GM04504 (cell line): ENCODE measurements at places on chromosomes 6 and 20.

- no peak for DNase-seq
These were observed 203.3 kb upstream of the CST7 start for GRCh38 chr20:24745617-24746350.

GRCh38 chr6:4372866-4373265, 237.5 kb upstream of the ECI2 start:
- no peak for DNase-seq

- no peak for DNase-seq
These were observed 97.5 kb downstream of the ZMYND8 start for GRCh38 chr20:47258745-47259695.

DNA sequence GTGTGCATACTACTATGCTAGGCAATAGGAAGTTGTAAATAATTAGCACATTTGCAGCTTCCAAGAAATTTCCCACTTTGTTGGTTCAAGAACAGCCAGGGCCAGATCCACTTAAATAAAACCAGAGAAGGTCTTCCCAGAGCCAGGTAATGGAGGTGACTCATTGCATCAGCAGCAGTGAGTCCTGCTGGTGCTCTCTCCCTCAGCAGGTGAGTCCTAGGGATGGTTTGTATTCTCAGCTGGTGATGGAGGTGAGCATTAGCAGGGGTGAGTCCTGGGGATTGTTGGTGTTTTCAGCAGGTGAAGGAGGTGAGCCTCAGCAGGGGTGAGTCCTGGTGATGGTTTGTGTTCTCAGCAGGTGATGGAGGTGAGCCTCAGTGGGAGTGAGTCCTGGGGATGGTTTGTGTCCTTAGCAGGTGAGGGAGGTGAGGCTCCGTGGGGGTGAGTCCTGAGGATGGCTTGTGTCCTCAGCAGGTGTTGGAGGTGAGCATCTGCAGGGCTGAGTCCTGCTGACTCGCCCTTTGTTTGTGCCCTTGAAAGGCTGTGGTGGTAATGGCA, 232.8 kb upstream of the EXOC2 start:
- DNase-seq, result no peak

- DNase-seq, result peak; percentile 76
These were observed 1088.2 kb upstream of the CITED2 start for GRCh38 chr6:140462453-140463311.

DNA sequence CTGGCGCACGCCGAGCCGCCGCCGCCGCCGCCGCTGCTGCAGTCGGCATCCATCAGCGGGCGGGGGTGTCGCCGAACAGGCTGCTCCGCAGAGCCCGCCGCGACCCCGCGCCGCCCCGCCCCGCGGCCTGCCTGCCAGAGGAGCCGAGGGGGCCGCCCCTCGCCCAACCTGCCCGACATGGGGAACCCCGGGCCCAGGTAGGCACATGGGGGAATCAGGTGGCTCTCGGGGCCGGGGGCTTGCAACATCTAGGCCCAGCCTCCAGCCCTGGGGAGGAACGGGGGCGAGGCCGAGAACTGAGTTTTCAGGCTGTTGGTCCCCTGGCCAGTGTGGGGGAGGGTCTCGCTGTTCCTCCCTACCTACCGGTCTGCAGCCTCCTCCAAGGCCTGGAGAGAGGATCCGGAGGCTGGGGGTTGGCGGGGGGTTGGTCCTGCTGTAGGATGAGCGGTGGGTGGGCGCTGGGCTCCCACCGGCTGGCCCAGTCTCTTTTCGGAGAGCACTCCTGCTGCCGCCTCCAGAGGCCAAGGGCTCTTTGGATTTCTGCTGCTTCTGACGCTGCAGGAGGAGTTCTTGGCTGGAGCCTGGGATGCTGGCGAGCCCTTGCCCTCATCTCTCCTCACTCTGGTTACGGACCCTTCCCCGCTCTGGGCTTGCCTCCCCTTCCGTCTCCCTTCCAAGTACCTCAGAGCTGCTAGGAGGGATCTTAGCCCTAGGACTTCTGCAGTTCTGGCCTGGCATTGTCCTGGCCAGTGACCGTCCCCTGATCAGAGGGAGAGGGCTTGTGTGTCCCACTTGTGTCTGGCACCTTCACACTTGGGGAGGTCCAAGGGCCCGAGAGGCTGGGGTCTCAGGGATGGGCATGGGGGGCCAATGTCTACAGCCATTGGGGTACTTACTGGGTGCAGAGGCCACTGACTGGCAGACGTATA, at the start of gene EPB41L1:
Gene EPB41L1 (plus strand): TSS at position 41 of the 929 bp plus-strand sequence. CDS start 19,038 bp downstream, outside the sequence.
- DNase-seq, result no peak

DNA sequence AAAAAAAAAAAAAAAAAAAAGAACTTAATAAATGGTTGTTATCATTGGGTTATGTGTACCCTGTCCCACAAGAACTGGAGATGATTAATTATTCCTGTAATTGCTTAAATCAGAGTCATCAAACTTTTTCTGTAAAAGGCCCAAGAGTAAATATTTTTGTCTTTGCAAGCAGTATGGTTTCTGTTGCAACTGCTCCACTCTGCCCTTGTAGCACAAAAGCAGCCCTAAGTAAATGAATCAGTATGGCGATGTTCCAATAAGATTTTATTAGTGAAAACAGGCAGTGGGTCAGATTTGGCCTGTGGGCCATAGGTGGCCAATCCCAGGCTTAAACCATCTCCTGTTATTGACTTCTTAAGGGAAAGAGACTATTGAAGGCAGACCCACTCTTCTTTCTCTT, 252.7 kb downstream of the TSHZ2 start:
- no peak for DNase-seq

DNA sequence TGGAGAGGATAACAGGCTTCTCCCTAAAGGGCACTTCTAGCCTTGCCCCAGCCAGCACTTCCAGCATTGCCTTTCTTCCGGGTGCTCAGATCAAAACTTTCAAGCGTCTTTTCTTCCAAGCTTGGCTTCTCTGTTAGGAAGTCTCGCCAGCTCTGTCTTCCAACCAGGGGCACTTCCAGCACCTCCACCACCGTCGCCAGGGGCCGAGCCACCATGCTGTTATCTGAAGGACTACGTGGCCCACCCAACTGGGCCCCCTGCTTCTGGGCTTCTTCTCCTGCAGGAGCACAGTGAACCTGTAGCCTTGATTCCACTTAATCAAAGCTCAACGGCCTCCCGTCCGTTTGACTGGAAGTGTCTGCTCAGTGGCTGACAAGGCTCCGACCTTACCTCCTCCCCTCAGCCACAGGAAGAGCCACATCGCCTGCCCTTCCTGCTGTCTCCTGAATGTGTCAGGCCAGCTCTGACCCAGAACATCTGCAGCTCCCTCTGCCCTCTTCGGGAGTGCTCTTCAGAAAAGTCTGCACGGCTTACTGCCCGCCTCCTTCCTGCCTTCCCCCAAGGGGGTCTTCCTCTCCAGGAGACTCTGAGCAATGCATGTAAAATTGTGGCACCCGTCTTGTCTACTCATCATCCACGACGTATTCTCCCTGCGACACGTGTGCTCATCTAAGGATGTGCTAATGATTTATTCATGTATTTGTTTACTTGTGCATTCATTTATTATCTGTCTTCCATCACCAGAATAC, 527.0 kb downstream of the CDH26 start:
- DNase-seq, result no peak

DNA sequence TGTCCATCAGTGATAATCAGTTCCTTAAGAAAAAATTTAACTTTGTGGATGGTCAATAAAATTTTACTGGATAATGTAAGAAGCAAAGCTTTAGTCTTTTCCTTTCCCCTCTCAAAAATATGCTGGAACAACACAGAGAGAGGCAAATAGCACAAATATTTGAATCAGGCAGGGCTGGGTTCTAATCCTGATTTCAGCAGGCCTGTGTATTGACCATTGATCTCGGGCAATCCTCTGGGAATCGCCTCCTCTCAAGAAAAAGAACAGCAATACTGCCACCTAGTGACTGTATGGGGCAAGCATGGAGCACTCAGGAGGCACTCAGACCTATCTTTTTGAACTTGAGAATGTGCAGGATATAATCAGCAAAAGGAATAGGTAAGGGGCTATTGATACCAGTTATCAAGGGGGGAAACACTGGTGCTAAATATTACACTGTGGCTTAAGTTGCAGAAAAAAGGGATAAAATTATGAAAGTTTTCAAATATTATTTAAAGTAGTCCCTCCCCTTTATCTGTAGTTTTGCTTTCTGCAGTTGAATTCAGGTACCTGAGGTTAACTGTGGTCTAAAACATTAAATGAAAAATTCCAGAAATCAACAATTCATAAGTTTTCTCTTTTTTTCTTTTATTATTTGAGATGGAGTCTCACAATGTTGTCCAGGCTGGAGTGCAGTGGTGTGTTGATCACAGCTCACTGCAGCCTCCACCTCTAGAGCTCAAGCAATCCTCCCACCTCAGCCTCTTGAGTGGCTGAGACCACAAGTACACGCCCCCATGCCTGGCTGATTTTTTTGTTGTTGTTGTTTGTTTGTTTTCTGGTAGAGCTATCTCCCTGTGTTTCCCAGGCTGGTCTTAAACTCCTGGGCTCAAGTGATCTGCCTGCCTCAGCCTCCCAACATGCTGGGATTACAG, 91.8 kb upstream of the NHSL1 start:
- peak; percentile 37 for DNase-seq

GRCh38 chr6:119128252-119128912, 49.9 kb upstream of the FAM184A start:
- DNase-seq, result no peak

DNA sequence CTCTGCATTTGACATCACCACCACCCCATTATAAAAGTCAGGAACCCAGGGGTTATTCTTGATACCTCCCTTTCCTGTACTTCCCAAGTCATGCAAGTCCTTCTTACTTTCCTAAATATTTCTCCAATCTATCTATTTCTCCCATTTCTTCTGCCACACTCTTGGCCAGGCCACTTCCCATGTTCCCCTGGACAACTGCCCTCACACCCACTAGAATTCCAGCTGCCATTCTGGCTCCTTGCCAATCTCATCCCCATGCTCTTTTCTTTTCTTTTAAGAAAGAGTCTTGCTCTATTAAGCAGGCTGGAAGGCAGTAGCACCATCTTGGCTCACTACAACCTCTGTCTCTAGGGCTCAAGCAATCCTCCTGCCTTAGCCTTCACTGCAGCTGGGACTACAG, 15.2 kb downstream of the DEFB132 start:
- DNase-seq, result no peak

- DNase-seq, result no peak
These were observed 949 bp downstream of the TXLNB start for GRCh38 chr6:139290787-139291311.

DNA sequence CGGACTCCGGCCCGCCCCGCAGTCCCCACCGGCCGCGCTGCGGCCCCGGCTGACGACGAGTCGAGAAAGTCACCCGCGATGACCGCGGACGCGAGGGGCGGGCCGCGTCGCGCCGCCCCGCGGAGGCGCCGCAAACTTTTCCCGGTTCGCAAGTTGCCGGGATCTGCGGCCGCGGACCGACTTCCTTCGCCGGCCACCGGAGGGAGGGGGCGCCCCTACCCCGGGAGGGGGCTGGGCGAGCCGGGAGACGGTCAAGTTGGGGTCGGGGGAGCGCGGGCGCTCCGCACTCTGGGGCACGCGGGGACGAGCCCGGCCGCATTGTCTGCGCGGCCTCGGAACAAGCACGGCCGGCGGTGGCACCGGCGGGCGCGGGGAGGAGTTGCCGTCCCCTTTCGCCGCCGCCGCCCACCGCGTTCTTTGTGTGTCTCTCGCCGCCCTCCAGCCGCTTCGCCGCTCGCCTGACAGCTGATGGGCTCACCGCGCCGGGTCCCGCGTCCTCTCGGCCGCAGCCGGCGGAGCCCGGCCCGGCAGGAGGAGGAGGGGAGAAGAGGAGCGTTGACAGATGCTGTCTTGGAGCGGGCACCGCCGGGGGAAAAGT, 131.6 kb downstream of the OGFRL1 start:
- peak; percentile 26 for DNase-seq

- DNase-seq, result no peak
These were observed 26.9 kb upstream of the MRPS18A start for GRCh38 chr6:43714311-43715055.

GRCh38 chr20:62834967-62835730, 18.3 kb downstream of the COL9A3 start:
- no peak for DNase-seq

DNA sequence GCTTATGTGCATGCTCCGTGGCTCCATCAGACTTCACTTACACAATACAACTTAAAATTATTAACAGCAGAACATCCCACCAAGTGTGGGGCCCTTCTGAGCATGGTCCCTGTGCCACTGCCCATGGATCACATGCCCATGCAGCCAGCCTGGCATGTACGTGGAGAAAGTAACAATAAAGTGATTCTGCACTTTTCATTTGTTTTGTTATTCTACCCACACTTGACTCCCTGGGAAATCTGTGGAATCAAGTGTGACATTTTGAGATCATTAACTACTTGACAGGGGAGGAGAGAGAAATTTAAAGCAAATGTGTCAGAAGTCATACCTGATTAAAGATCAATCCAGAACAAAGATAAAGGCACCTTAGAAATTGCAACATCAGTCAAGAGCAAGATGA, 112.0 kb downstream of the ISM1 start:
- no peak for DNase-seq

- DNase-seq, result no peak
These were observed 206.2 kb downstream of the FOXC1 start for GRCh38 chr6:1815827-1816452.

GRCh38 chr6:149264629-149265028, 52.9 kb upstream of the TAB2 start:
- DNase-seq, result no peak

GRCh38 chr20:47747669-47748031, 37.6 kb downstream of the SULF2 start:
- DNase-seq, result no peak

DNA sequence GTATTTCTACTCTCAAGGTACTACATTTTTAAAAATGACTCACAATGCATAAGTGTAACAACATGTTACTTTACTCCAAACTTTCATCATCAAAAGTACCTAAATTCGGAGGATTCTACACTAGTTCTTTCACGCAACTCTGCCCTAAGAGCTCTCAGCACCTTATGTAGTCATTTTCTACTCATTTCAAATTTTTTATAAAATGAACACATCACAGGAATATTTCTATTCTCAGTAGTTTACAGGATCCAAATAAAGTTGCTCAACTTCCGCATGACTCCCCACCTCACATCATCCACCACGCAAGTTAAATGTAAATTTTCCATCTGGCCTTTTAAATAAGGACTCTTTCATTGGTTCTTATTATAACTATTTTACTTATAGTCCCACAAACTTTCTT, 344.9 kb upstream of the MANEA start:
- no peak for DNase-seq

DNA sequence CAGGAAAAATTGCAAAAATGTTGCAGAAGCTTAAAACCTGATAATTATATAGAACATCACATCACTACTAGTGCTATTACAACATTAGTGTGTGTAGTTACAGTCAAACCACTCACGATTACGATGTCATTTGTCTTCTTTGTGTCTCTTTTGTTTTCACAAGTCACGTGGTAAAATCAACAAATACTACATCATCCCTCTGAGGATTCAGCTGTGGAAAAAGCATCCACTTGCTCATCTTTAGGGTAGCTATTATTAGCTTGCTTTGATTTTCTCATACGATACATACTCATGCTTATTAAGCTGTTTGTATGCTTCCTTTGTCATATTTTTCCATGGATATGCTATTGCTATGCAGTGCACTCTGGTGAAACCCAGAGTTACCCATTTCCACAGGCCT, 22.2 kb upstream of the ATXN1 start:
- DNase-seq, result no peak

GRCh38 chr6:9408402-9409117, 973.2 kb upstream of the SLC35B3 start:
- DNase-seq, result no peak
